ENCODE measurements at places on chromosomes 5 and 9.

- no peak for DNase-seq
Measured at GRCh38 chr9:121662891-121663580, 11.6 kb downstream of the DAB2IP start.

GRCh38 chr9:114522847-114523246, 17.6 kb upstream of the WHRN start:
- DNase-seq = no peak

GRCh38 chr5:149572170-149572569, 9.1 kb upstream of the ARHGEF37 start:
- no peak for DNase-seq

DNA sequence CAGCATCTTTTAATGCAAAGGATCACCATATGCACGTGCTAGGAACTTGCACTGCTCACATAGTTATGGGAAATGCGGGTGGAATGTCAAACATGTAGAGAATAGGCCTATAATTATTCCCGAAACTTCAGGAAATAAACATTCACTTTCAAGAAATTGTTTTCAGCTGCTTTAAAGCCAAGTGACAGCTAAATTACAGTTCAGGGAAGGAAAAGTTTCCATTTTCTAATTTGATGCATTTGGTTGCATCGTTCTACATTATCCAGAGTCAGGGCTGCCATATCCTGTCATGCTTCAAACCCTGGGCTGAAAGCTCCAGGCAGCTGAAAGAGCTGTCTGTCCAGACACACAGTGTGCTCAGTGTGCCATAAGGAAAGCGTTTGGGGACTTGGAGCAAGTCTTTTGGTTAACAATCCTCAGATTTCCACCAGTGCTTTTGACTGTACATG, 518.1 kb downstream of the CSNK1G3 start:
- DNase-seq = no peak

DNA sequence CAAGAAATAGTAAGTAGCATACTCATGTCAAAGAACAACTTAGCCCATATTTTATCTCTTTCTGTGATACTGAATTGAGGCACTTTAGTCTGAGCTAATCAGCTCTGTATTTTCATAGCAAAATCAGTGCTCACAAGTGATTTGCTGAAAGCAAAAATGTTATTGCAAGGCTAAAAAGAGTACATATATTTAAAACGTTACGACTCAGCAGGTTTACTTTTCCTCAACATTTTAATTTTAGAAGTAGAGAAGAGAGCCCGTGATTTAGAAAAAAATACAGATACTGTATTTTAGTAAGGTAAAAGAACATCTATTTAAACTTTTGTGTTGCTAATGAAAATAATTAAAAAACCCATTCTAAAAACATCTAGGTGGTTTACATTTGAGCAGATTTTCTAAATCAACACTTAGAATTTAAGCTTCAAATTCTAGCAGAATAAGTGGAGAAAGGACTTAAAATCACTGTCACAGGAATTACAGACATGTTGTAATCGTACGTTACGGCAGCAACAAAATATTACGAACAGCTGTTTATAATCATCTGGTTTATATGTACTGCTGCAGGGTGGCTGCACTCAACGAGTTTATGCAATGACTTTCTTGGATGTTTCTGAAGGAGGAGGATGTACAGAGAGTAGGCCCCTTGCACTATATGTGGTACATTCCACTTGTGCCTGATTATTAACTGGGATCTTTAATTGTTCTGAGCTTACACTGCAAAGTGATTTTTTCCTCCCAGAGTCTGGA, 20.1 kb downstream of the SREK1 start:
- DNase-seq = no peak
